ENCODE measurements at places on chromosomes 11 and 22.

DNA sequence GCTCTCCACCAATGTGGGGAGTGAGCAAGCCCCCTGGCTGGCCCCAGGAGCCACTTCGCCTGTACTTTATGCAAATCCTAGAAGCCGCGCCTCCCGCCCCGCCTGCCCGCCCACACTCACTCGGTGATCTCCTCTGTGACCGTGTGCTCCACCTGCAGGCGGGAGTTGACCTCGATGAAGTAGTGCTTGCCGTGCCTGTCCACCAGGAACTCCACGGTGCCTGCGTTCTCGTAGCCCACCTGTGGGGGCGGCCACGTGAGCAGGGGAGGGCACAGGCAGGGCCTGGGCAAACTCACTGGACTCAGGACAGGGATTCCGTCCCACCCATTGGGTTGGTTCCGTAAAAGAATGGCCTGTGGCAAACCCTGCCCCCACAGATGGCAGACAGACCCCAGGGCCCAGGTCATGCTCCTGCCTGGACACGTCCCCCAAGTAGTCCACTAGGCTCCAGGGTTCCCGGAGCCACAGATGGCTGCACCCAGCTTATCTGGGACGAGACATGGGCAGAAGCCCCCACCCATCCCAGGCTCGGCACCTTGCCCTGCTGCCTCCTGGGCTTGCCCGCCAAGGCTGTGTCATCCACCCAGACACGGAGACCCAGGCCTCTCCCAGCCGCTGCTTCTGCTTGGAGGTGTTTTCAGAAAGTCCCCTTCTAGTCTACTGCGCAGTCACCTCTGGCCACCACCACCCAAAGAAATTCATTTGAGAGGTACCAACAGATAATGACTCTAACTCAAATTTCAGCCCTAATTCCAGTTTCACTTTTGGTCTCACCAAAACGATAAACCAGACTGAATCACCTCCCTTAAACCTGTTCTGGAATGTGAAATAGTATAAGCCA, 12.1 kb downstream of the LRFN4 start:
- DNase-seq: peak; percentile 88

DNA sequence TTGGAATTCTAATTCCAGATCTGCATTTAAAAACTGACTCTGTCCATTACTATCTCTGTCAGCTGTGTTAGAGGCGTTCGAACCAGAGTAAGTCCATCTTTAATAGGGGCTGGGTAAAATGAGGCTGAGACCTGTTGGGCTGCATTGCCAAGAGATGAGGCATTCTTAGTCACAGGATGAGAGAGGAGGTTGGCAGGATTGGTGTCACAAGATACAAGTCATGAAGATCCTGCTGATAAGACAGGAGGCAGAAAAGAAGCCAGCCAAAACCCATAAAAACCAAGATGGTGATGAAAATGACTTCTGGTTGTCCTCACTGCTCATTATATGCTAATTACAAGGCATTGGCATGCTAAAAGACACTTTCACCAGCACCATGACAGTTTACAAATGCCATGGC, 356.3 kb upstream of the ISX start:
- peak; percentile 10 for DNase-seq

GRCh38 chr22:19142394-19142793, 2.1 kb downstream of the ESS2 start:
- no peak for DNase-seq

DNA sequence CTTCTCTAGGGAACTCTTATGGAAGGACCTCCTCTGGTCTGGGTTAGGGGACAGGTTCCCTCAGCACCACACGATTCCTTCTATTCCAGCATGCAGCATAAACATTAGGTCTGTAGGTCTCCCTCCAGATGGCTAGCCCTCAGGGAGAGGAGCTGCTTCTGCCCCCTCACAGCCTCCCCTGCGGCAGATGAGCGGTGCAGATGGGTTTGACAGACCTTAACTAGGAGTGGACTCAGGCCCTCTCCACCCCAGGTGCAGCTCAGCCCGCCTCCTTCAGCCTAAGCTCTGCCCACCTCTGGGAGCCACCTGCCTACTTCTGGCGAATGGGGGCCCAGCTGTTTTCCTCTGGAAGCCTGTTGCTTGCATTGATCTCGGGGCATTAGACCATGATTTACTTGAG, 55.7 kb upstream of the EIF3D start:
- DNase-seq: no peak

DNA sequence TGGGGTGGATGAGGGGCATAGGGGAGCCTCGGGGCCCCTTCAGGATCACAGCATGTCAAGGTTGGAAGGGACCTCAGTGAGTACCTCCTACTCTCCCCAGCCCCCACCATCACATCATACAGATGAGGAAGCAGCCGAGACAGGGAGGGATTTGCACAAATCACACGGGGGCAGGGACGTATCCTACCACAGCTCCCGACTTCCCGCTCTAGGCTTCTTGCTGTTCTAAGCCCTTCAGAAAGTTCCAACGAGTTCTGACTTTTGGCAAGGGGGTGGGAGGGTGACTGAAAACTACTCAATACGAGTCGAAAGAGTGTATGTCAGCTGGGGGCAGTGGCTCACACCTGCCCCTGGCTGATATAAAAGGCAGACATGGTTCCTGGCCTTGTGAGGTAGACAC, 4.7 kb upstream of the RAD9A start:
- DNase-seq: no peak

DNA sequence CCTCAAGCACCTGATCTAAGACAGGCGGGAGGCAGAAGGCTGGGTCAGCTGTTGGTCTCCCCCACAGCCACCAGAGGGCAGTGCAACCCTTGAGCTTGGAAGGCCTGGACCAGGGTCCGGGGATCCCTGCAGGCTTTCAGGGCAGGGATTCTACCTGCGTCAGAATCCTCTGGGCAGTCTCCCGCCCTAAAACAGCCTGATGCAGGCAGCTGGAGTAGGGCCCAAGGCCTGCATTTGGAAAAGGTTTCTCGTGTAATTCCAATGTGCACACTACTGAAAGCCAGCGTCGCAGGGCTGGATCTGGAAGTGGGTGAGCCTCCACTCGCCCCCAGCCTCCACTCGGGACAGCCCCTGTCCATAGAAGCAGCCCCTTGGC, 31.8 kb downstream of the BID start:
- peak; percentile 94 for DNase-seq

DNA sequence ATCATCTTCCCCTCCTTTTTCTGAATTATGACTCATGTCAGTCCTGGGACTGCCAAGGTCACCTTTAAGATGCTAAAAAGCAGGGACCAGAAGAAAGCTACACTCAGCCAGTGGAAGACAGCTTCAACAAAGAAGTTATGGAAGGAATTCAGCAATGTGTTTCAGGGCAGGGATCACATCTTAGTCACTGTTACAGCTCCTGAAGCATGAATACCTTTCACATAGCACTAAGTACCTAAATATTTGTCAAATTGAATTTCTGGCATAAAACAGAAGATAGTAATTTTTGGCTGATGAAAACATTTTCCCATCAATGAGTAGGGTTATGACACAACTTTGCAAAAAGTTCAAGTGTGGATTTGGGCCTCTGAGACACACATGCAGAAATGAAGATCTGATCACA, 5.2 kb downstream of the DDB1 start:
- DNase-seq: no peak

DNA sequence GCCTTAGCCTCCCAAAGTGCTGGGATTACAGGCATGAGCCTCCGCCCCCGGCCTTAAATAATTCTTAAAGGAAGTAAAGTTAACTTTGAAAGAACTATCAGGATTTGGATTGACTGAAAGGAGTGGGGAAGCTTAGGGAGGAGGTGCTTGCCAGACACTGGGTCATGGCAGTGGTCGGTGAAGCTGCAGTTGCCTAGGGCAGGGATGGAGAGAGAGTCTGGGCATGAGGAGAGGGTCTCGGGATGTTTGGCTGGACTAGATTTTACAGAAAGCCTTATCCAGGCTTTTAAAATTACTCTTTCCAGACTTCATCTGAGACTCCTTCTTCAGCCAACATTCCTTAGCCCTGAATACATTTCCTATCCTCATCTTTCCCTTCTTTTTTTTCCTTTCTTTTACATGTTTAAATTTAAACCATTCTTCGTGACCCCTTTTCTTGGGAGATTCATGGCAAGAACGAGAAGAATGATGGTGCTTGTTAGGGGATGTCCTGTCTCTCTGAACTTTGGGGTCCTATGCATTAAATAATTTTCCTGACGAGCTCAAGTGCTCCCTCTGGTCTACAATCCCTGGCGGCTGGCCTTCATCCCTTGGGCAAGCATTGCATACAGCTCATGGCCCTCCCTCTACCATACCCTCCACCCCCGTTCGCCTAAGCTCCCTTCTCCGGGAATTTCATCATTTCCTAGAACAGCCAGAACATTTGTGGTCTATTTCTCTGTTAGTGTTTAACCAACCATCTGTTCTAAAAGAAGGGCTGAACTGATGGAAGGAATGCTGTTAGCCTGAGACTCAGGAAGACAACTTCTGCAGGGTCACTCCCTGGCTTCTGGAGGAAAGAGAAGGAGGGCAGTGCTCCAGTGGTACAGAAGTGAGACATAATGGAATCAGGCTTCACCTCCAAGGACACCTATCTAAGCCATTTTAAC, at the start of gene NNMT:
TSS of gene NNMT (plus strand) at position 724 of the 929 bp plus-strand sequence. CDS start at position 882, 158 bp downstream.
- peak; percentile 30 for DNase-seq

GRCh38 chr11:43708776-43709175, 28.2 kb downstream of the HSD17B12 start:
- DNase-seq: no peak

DNA sequence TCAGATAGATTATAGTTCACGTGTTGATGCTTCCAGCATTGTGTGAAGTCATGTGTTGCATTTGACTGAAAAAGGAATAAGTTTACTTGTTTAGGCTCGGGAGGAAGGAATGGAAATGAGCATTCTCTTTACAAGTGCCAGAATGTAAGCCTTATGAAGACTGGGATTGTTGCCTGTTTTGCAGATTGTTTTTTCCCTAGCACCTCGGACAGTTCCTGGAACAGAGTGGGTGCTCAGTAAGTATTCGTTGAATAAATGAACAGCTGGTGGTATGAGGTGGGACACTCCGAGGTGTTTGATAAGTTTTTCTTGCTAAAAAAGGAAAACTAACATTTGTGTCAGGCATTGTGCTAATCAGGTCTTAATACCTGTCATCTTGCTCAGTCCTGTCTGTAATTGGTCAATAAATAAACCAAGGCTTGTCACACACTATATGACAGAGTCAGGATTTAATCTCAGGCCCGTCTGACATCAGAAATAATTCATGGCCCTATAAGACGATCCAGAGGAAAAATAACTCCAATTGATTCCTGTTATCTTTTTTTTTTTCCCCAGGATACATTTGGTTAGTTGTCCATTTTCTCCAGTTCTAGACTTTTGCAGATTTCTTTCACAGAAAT, 304.7 kb downstream of the NELL1 start:
- no peak for DNase-seq
